Left kidney (tissue), 8 donors: ENCODE measurements at places on chromosomes 6 and 20. TPM values are rescaled to one million over a fixed set of nuclear protein-coding genes. Genes with fewer than 3 reads are reported as not detected.

The B3GALT4 gene
- 4.0 TPM for polyA plus RNA-seq

DNA sequence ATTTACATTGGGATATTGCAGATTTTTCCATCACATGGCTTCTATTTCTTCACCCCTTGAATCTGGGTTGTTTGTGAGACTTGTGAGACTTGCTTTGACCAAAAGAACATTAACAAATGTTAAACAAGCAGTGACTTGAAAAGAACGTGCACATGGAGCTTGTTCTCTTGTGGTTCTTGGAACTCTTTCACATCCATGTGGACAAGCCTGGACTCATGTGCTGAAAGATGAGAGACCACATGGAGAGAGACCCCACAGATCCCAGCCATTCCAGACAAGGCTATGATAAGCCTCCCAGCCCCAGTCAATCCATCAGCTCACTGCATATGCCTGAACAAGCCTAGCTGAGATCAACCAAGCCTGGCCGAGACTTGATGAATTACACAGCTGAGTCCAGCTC lies 1365.7 kb upstream of the GJE1 start:
- DNase-seq = no peak

DNA sequence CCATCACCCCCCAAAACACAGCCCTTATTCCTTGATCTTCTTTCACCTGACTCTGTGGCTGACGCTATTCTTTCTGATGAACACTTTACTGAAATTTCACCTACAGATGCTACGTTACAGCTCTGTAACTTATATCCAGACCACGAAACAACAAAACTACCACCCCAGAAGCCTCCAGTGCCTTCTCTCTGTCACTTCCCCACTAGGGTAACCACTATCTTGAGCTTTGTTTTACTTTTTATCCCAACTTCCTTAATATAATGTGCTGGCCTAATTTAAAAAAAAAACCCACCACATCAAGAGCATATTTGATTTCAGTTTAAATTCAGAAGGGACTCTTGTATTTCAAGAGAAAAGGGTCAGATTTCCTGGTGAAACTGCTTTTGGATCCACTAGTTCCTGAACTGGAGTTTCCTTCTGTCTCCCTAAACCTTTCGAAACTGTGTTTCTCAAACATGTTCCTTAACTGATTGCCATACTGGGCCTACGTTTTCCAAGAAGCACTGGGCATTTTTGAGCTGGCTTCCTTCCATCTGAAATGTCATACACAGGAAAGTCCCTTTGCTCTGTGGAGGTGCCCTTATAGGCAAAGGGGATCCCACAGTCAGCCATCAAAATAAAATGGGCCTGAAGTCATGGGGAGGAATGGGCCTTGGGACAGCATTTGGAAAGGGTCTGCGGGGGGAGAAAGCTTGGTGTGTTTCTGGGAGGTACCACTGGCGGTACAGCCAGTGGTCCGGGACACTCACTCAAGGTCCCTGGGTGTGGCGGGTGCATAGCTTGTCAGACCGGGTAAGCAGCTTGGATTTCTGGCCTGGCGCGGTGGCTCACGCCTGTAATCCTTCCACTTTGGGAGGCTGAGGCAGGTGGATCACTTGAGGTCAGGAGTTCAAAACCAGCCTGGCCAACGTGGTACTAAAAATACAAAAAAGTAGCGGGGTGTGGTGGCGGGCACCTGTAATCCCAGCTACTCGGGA lies 25.8 kb upstream of the RTF2 start:
- no peak for DNase-seq

- DNase-seq = no peak
Observed at GRCh38 chr6:85460921-85461797, 11.3 kb downstream of the NT5E start.

DNA sequence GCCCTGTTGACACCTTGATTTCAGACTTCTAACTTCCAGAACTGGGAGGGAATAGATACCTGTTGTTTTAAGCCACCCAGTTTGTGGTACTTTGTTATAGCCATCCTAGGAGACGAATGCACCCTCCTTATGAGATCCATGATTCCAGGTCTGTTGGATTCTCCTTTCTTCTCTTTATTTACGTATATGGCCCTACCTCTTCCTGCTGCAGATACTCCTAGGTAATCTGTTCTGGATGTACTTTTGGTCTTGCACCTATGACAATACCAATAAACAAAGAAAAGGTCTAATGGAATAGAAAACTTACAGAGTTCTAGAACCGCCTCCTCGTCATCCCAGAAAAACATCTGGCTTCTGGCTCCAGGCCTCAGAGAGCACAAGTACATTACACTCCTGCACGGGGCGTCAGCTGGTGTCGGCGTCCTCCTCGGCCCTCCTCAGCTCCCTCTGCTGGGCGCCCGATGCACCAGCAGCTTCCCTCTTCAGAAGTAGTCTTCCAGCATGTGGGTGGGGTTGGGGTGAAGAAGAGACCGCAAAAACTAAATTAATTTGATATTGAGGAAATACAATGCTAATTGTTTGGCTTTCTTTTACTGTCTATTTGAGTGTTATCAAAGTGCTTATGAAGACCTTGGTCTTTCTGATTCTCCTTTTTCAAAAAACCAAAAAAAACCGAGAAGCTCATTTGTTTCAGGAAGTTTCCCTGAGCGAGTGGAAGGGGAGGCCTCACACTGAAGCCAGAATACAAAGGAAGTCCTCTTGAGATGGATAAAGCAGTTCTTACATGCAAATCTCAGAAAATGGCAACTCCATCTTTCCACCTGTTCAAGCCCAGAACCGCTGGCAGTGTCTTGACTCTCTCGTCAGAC lies 9.7 kb upstream of the ATXN1 start:
- DNase-seq = peak; percentile 62

DNA sequence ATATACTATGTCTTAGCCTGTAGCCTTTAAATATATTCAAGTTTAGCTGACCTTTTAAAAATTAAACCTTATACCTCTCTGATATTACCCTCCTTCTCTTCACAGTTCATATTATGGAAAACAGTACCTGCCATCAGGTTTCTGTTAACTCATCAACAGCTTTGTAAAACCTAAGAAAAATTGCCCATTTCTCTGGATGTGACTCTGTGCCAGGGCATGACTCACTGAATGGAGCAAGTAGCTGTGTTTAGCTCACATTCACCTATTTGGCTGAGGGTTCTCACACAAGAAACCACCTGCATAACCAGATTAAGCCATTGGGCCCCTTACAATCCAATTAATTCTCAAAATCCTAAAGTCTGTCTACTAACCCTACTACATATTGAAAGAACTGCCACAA lies 678.8 kb upstream of the MARCKS start:
- no peak for DNase-seq

GRCh38 chr6:54244430-54244829 lies 63.8 kb upstream of the TINAG start:
- no peak for DNase-seq
